ENCODE measurements at places on chromosomes 16 and 17.

GRCh38 chr16:10945065-10945787, 862 bp downstream of the CLEC16A start:
- DNase-seq: no peak

GRCh38 chr17:51610834-51611233, 350.5 kb downstream of the UTP18 start:
- DNase-seq: no peak

GRCh38 chr16:22183901-22184614, 21.8 kb downstream of the SDR42E2 start:
- no peak for DNase-seq

- no peak for DNase-seq
Observed at GRCh38 chr17:37770631-37771518, 26.0 kb upstream of the HNF1B start.

DNA sequence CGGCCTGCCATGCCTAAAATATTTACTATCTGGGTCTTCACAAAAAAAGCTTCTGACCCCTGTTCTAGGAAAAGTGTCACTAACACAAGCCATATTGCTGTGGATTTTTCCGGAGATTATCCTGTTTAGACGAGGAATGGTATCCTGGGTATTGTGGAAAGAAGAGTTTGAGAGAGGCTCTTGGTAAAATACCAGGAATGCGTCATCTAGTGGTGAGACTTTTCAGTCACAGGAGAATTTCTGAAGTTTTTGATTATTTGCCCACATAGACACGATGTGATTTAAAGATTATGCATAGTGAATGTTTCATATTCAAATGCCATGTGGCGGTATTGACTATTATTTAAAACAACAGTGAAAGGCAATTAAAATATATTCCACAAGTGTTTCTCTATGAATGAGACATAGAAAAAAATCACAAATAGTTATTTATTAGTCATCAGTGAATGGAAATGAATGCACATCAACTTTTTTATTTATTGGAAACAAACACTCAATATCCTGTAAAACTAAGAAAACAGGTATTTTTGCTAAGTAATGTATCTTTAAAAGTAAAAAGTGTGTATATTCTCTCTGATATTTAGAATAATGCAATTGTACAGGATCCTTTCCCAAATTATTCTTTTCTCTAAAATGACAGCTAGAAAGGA, 7.8 kb downstream of the KRT28 start:
- DNase-seq: no peak

DNA sequence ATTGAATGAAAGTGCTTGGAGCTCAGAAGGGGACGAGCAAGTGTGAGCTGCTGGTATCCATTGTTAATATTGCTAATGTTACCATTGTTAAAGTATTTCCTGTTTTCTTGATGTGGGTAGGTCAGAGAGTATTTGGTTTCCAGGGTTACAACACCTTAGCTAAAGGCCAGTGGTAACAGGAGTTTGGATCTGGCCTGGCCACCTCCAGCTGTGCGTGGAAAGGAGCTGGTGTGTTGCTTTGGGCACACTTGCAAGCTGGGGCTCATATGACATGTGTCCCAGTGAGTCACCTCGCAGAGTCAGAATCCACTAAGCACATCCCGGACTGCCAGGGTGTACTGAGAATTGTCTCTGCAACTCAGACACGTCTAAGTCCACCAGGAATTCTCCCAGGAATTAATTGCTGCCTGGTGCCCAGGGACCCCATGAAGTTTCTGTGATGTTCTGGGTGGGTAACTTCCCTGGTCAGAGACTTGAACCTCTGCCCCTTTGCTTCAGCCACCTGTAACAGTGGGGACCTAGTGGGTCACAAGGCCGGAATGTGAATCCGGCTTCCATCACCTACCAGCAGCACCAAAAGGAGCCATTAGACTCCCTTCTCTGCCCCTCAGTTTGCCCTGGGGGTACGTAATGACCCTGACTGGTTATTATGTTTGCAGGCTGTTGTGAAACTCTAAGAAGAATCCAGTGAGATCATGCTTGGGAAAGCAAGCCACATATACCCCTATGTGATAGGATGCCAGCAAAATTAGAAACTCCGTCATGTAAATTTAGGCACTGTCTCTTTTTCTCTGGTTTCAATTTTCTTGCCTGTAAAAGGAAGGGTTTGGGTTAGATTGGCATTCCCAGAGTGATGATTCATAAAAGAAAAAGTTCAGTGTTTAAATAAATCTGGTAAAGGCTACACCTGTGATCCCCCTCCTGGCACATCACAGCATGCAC, 12.8 kb downstream of the SLC6A2 start:
- DNase-seq: no peak

DNA sequence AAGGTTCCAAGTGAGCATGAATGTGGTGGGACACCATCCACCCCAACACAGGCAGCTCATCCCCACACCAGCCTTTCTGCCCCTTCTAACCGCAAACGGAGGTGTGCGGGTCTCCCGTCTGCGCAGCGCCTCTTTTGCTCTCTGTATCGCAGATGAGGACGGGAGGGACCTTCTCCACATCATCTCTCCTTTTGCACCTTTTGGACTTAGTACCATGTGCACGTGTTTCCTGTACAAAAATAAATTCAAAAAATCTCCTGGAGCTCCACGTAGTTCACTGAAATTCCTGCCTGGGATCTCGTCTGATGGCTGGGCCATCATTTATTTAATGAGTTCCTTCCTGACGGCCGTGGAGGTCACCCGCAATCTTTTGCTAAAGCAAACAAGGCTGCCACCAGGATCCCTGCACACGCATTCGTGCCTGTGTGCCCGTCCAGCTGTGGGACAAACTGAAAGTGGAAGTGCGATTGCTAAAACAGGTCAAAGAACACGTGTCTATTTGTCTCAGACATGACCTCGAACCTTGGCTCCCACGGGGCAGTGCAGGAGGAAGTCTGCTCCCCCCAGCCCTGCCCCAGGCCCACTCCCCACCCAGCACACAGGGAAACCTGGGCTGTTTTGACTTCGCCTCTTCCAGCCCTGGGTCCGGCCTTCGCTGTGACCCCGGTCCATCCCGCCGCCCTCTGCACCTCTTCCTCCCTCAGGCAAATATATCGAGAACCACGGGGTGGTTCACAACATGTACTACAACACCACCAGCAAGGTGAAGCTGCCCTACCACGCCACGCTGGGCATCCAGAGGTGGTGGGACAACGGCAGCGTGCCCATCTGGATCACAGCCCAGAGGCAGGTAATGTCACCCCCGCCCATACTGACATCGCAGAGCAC, 2.3 kb downstream of the ENPP7 start:
- DNase-seq: no peak

GRCh38 chr17:38379448-38379847, 27.8 kb downstream of the SOCS7 start:
- no peak for DNase-seq

- DNase-seq: no peak
Observed at GRCh38 chr16:84614968-84615813, 2.7 kb downstream of the COTL1 start.

- DNase-seq: no peak
Observed at GRCh38 chr16:85067426-85067825, 39.8 kb downstream of the KIAA0513 start.

DNA sequence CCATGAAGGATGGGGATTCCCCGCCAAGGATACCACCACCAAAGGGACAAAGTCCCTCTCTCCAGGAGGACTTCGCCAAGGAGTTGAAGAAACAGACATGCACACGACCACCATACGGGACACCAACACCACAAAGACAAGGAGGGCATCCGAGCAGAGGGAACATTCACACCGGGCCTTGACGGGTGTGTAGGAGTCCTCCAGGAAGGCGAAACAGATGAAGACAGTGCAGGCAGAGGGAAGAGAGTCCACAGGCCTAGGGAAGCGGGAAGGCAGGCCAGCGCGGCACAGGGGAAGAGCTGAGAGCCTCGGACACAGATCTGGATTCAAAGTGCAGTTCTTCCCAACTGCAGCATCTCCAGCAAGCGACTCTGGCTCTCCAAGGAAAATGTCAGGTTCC, 10.8 kb downstream of the COTL1 start:
- no peak for DNase-seq

- DNase-seq: no peak
Observed at GRCh38 chr16:60815865-60816264, 1220.4 kb downstream of the CDH8 start.

DNA sequence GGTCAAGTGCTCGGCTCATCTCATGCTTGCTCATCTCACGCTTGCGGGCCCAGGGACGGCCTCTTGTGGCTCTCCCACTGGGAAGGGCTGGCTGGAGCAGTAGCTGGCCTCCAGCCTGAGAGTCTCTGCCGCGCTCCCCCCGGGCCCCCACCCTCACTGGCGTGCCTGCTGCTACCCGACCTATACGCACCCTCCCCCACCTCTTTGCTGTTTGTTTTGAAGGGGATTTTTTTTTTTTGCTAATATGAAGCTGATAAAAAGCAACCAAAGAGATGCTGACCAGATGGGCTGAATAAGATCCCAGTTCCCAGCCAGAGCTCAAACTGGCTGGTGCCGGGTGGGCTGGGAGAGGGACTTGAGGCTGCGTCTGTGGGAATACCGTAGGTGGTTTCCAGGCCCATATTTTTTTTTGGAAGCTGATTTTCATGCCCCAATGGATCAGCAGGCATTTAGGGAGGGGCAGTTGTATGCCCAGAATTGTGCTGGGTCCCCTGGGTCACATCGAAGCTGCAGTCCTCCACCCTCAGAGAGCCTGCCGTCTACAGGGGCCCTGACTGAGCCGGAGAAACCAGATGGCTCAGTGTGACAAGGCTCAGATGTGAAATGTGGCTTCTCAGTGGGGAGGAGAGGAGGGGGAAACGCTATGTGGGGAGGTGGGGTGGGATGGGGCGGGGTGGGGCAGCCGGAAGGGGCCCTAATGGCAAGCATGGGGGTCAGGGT, 115.0 kb downstream of the RAP1GAP2 start:
- DNase-seq: no peak

- DNase-seq: no peak
Observed at GRCh38 chr17:73261617-73261951, at the start of gene CPSF4L. Gene CPSF4L, minus strand, starts transcription at chr17:73261880. Its CDS starts 62 bp downstream, at chr17:73261818.

DNA sequence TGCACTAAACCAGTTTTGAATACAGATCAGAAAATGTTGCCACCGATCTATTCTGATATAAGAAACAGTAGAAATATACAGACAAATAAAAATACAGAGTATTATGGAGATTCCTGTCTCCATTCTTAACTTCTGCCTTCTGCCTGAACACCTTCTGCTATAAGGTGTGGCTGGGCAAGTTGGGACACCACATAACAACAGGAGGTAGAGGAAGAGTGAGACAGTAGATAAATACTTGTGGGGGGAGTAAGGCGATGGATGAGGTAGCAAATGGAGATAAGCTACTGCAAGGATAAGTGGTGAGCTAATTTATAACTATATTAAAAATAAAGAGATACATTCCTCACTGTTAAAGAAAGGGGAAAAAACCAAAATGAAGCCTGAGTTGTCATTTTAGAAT, 143.7 kb downstream of the CDH8 start:
- no peak for DNase-seq

DNA sequence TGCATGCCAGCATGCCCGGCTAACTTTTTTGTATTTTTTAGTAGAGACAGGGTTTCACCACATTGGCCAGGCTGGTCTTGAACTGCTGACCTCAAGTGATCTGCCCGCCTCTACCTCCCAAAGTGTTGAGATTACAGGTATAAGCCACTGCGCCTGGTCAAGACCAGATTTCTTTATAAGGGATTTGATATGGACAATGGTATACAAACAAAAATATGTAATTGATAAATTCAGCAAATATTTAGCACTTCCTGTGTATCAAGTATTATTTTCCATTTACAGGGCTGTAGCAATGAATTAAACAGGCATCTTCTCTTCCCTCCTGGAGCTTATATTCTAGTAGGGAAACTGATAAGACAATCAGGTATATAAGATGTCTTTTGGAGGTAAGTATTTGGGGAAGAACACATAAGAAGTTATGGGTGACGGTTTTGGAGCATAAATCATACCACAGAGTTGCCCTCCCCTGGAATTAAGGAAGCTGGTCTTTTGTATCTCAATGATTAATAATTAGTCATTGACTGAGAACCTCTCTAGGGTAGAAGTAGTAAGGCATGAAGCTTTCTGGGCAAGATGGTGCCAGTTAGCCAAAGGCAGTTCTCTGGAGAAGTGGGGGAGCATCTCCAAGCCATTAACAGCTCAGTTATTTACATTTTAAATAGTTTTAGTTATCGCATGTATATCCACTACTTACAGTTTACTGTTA, 35.8 kb downstream of the TANC2 start:
- DNase-seq: no peak

GRCh38 chr16:57611181-57611580, 17.2 kb upstream of the ADGRG1 start:
- no peak for DNase-seq

DNA sequence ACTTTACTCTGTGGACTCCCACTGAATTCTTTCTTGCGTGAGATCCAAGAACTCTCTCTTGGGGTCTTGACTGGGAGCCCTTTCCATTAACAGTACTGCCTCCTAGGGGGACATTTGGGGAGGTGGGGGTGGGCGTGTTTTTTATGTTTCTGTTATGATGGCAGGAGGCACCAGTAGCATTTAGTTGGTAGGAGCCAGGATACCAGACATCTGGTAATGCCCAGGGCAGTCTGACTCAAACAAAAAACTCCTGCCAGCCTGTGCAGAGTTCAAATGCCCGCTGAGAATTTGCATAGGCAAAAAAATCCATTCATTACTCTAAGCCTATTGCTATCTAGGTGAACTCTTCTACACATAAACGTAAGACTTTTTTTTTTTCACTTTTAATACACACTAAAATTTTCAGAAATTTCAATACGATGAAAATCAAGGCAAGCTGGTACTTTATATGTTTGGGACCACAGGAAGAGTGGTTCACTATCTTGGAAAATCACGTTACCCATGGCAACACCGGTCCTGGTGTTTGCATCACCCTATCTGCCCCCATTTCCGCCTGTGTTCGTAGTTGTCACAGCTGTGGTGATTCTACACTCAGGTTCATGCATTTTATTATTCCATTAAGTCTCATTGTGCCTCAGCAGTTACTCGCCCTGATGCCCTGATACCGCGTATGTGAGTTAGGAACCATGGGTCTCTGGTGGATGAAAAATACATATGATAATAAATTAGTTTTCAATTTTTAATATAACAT, 121.1 kb upstream of the XYLT1 start:
- no peak for DNase-seq

GRCh38 chr16:76444832-76445231, 167.6 kb downstream of the CNTNAP4 start:
- no peak for DNase-seq

- peak; percentile 58 for DNase-seq
Observed at GRCh38 chr17:80892900-80893603, 98.6 kb upstream of the CHMP6 start.

GRCh38 chr17:28946239-28946638, 5.1 kb downstream of the PHF12 start:
- no peak for DNase-seq

DNA sequence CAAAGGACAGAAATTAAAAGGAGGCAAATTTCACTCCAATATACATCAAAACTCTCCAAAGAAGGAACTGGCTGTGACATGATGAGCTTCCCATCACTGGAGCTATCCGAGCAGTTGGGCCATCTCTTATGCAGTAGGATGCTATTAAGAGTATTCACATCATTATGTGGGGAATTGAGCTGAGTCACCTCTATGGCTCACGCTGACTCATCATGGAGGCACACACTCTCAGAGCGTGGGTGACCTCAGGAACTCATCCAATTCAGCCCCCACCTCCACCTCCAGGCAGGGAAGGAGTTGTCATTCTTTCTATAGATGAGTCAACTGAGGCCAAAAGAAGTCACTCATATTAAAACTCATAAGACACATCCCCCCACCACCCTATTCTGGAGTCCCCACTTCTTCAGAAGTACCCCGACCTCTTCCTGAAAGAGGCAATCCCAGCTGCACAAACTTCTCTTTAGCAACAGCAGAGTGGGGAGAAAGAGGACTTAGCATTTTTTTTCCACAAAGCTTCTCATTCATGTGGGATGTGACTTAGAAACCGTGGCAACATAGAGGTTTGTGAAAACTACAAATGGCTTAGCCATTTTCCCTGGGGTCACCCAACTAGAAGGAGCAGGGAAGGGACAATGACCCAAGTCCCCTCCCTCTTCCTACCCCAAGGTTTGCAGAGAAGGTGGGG, 32.5 kb downstream of the ABCC12 start:
- no peak for DNase-seq
